ENCODE measurements at places on chromosomes 13 and 19. TPM values are rescaled to one million over a fixed set of nuclear protein-coding genes. Genes with fewer than 3 reads are reported as not detected.

The BRCA2 gene
- total RNA-seq, result 0.49 TPM

The KLK3 gene
- 119 TPM for total RNA-seq

The TEX29 gene
- not detected for total RNA-seq

The STOML3 gene
- not detected for total RNA-seq

The ZNF841 gene
- total RNA-seq, result 20.9 TPM

The TIMM44 gene
- 119 TPM for total RNA-seq

The LSR gene
- total RNA-seq, result 115 TPM

The ZNF416 gene
- total RNA-seq, result 10.2 TPM

The PTGER1 gene
- total RNA-seq, result not detected

The LRP3 gene
- total RNA-seq, result 9.4 TPM

The CGB3 gene
- not detected for total RNA-seq

The ZNF99 gene
- total RNA-seq, result 0.12 TPM

The C19orf81 gene
- 0.91 TPM for total RNA-seq

DNA sequence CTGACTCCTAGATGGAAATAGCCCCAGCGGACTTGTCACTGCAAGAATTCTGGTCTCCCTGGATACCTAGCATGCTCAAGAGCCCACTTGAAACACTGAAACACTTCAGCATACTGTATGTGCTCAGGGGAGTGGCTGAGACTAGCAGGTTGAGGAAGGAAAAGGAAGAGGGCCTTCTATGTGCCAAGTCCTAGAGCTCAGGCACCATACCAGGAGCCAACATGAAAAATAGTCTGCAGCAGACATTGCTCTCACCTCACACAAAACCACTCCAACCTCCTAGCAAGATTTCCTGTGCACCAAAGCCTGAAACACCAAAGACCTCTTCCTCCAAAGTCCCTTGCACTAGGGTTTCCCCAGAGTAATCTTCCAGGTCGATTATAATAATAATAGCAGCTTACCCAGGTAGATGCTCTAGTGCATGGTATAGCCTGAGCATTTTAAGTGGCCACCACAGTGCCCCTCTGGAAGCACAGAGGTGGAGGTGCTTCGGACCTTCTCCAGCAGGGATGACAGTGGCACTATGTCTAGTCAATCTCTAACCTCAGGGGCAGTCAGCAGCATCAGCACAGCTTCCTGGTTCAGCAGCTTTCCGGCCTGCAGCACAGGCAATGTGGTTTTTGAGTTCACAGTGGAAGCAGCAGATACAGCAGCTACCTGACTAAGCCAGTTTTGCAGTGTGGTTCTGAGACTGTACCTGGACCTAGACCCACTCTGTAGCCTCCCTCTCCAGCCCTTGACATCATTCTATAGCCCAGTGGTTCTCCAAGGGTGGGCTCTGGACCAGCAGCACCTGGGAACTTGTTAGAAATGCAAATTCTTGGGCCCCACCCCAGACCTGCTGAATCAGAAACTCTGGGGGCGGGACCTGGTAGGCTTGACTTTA is 45.6 kb upstream of the UBE2L5 start:
- peak; percentile 81 for DNase-seq

GRCh38 chr19:15893477-15893876 is 4.4 kb downstream of the CYP4F2 start:
- DNase-seq, result no peak

GRCh38 chr13:81302677-81303076 is 961.8 kb upstream of the SPRY2 start:
- DNase-seq, result no peak

DNA sequence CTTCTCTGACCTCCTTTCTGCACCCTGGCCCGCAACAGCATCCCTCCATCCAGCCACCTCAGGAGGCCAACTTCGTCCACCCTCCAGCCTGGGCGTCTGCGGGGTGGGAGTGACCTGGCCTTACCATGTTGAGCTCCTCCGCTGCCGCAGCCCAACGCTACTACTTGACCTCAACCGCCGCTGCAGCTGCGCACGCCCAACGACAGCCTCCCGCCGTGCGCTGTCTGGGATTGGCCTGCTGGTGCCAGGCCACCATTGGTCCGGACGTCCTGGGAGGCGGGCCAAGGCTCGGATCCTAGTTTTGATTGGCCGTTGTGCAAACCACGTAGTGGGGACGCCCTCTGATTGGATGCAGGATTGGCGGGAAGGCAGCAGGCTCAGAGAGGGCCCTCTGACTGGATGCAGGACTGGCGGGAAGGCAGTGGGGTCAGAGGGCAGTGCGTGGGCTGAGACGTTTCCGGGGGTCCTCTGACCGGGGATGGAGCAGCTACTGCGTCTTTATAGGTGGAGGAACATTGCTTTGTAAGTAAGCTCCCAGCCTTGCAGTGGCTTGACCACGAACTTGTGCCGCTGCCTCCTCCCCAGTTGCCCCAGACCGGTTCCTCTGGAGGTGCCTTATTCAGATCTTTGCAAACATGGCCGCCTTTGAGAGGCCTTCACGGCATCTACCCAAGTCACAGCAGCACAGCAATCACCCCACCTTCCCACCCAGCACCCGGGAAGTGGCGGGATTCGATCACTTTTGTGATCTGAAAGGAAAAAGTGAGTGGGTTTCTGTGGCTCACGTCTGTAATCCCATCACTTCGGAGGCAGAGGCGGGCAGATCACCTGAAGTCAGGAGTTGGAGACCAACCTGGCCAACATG is at the start of gene TUBA3C:
TUBA3C (minus strand) TSS at position 204 of the 865 bp plus-strand sequence; CDS start at position 127, 77 bp downstream.
- peak; percentile 5 for DNase-seq

- DNase-seq, result peak; percentile 93
Observed at GRCh38 chr19:12792051-12792852, 966 bp downstream of the JUNB start.

- DNase-seq, result no peak
Observed at GRCh38 chr13:59950266-59950665, 213.5 kb downstream of the DIAPH3 start.

- DNase-seq, result no peak
Observed at GRCh38 chr13:47168066-47168465, 271.2 kb upstream of the HTR2A start.

- DNase-seq, result no peak
Observed at GRCh38 chr19:57406516-57407123, 4.3 kb upstream of the ZNF17 start.

DNA sequence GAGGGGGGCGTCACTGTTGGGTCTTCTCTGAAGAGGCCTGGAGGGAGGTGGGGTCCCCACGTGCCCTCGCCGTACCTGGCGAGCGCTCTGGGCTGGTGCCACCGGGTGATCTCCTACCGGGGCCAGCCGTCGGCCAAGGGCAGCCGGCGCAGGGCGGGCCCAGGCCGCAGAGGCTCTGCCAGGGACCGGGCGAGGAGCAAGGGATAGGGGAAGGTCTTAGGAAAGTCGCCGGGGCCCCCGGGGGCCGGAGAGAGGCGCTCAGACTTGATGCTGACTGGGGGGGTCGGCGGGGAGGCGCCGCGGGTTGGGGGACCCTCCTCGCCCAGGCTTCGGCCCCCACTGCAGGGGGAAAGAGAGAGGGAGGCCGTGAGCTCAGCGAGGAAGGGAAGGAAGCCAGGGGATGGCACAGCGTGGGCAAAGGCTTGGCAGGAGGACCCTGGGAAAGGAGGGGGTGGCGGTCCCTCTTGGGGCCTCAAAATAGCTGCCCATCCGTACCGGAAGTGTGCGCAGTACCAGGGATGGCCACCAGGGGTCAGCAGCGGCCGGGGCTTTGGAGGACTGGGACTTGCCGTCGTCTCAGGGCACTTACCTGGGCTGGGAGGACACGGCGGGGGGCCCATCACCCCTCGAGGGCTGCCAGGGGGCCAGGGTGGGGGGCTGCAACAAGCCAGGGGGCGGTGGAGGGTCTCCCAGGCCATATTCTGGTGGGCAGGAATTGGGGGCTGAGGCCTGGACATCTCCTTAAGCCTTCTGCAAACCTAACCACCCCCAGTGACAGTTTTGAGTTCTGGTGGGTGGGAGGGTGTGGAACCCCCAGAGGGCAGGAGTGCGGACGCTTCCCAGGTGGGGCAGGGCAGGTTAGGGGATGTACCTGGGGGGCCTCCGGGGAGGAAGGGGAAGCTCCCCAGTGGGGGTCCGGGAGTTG is 7.7 kb upstream of the TMEM161A start:
- DNase-seq, result peak; percentile 97

DNA sequence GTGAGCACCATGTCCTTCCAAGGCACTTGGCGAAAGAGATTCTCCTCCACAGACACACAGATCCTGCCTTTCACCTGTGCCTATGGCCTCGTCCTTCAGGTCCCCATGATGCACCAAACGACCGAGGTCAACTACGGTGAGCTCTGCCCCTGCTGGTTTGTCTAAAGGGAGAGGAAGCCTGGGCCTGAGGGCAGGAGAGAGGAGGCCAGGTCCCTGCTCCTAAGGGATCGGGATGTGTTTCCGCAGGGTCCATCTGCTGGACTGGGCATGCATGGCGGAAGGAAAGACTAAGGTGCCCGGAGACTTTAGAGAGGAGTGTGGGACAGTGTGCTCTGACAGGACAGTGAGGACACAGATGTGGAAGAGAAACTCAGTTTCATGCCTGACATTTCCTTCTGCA is 7.6 kb downstream of the SERPINE3 start:
- DNase-seq, result no peak

- no peak for DNase-seq
Observed at GRCh38 chr13:60230593-60230992, 66.9 kb upstream of the DIAPH3 start.

DNA sequence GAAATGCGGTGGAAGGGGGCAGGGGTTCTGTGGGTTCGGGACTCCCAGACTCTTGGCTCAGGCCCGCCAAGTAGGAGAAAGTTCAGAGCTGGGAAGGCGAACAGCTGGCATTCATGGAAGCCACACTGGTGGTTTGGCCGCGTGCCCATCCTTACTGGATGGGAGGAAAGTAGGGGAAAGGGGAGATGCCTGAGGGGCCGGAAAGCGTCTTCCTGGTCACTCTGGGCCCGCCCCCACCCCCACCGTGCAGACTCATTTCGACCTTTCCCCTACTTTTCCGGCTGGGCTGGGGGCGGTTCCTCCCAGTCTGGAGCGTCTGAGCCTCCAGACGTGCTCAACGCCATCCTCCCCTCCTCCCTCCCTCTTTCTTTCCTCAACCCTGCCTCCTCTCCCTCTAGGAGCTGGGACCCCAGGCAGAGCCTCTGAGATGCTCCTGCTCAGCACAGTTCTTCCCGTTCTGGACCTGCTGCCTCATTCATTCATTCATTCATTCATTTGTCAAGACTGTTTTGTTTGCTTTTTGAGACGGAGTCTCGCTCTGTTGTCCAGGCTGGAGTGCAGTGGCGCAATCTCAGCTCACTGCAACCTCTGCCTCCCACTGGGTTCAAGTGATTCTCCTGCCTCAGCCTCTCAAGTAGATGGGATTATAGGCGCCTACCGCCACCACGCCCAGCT is 3.5 kb downstream of the ANGPTL4 start:
- peak; percentile 97 for DNase-seq

DNA sequence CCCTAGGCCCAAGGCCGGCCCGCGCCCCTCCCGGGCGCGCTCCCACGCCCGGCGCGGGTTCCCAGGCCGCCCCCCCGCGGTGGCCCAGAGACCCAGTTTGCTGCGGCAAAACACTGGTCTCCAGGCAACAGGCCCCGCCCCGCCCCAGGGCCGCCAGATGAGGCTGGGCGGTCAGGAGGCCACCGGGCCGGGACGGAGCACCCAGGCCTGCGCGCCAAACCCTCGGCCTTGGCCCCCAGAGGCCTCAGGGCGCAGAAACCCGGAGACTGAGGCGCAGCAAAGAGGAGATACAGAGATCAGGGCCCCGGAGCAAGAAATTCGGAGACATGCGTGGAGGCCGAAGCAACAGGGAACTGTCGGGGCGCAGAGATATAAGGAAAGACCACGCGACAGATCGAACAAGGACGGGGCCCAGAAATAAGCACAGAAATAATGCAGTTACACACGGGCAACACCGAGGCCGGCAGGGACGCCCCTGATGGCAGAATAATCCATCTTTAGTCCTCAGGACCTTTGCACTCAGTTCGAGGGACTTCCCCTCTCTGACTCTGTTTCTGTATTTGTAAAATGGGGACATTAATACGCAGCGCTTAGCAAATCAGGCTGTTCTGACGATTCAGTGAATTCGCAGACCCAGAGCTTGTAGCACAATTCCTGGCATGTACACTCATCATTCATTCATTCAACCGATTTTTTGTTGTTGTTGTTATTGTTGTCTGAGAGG is 20.8 kb upstream of the ERCC1 start:
- DNase-seq, result peak; percentile 99

GRCh38 chr19:13015361-13016223 is 20.3 kb downstream of the NFIX start:
- DNase-seq, result no peak

- no peak for DNase-seq
Observed at GRCh38 chr19:50495020-50495531, 15.9 kb downstream of the JOSD2 start.

- peak; percentile 92 for DNase-seq
Observed at GRCh38 chr19:4369888-4370260, 26.5 kb downstream of the MPND start.

GRCh38 chr19:55131421-55131820 is 14.0 kb upstream of the PPP1R12C start:
- no peak for DNase-seq
